ENCODE measurements at places on chromosomes 7 and 10.
A peak's percentile ranks its signal among the peaks of the same experiment; 100 is the strongest.

DNA sequence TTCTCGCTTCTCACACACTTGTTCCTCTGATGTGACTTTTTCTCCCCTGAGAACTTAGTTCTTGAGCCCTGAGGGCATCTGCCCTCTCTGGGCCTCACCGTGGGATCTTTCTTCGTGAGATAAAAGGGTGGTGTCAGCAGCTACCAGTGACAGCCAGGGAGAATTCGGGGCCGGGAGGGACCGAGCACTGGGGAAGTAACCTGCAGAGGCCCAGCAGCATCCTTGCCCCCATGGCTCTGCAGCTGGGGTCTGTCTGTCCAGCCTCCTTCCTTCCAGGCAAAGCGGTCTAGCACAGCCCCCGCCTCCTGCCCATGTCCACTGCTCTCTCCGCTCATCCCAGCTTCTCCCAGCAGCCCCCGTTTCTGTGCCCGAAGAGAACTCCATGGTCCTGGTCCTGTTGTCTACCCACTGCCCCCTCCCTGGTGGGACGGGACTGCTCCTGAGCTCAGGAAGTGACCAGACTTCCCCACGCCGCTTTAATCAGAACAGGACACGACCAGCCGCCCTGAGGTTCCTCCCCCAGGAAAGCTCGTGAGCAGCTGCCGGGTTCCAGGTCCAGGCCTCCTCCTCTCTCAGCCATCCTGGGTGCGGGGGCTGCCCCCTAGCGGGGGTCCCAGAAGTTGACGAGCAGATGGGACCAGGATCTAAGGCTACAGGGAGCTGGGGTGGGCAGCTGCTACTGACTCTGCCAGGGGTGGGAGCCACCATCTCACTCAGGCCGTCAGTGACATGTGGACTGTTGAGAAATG lies 187.5 kb downstream of the WDR37 start:
- no peak for DNase-seq

- no peak for DNase-seq
Observed at GRCh38 chr10:91415816-91416215, 5.7 kb downstream of the HECTD2 start.

DNA sequence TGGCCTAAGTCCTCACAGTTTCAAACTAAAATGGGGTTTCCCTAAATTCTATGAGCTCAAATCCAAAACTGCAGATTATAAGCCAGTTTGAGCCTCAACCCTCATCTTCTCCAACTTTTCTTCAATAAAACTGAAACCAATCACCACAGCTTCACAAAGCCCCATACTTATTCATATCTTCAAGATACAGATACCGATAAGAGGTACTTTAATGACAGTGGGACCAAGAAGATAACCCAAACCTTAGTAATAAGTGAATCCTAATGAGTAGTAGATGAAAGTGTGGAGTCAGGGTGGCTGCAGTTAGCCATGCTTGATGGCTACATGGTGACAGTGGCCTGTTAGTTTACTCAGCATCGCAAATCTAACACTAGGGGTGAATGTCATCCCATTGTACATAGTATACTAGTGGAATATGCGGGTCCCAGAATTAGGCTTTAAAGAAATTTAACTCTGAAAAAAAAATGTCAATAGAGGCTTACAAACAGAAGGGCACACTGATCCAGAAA lies 395.8 kb upstream of the PHF14 start:
- no peak for DNase-seq

GRCh38 chr7:148715027-148715426 lies 16.3 kb downstream of the CUL1 start:
- DNase-seq: peak; percentile 24

- DNase-seq: no peak
Observed at GRCh38 chr10:124345521-124345920, 73.2 kb downstream of the OAT start.

DNA sequence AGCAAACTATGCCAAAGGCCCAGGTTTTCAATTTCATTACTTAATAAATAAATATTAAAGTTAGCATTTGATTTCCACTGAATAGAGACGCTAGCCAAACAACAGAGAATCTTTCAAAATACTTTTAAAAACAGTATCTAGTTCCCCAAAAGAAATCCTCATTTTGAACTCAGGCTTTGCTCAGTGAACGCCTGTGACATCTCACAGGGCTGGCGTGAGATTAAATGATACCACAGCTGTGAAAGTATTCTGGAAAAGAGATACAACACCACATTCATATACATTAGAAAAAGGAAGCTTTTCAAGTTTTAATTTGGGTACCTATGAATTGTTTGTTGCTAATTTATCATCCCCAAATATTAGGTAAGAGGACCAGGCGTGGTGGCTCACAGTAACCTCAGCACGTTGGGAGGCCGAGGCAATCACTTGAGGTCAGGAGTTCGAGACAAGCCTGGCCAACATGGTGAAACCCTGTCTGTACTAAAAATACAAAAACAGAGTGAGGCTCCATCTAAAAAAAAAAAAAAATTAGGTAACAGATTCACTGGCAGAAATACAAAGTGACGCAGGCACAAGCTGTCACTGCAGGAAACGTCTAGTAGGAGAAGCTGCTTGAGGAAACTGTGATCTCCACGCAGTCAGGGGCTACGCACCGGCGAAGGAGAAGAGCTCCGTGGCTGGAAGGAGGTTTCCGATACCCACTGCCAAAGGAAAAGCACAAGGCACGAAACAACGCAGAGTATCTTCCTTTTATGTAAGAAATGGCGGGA lies 50.0 kb downstream of the AMZ1 start:
- no peak for DNase-seq

- DNase-seq: no peak
Observed at GRCh38 chr7:69334701-69335100, 263.6 kb upstream of the AUTS2 start.

DNA sequence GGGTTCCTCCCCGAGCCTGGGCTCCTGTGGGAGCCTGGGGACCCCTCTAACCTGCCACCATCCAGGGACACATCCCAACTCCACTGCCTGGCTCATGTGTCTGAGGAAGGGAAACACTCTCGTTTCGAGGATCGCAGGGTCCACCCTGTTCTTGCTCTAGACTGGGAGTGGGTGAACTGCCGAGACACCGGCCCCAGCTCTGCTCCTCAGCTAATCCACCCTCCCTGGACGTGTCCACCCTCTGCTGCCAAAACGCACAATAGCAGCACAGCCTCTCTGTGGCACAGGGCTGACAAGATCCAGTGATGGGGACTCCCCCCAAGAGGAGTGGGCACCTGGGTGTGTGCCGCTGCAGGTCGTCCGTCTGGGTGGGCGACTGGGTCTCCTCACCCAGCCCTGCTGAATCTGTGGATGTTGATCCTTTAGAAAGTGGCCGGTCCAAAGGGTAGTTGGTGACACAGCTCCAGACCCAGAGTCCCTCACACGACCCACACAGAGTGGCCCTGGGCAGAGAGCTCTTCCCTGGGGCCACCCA lies 65.2 kb upstream of the FAM20C start:
- DNase-seq: no peak

DNA sequence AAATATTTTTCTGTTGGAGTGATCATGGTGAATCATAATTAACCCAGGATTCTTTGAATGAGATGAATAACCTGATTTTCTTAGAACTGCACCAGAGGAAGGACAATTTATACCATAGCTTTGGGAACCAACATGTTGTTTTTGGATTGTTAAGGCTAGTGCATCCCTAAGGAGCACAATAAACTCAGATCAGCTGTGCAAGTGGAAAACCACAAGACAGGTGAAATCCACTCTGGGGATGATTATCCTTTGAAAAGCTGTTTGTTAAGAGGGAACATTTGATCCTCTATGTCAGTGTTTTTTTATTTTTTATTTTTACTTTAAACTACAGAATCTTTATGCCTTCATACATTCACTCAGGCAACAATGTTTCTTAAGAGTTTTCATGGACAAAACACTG lies 232.1 kb upstream of the PCLO start:
- DNase-seq: no peak

DNA sequence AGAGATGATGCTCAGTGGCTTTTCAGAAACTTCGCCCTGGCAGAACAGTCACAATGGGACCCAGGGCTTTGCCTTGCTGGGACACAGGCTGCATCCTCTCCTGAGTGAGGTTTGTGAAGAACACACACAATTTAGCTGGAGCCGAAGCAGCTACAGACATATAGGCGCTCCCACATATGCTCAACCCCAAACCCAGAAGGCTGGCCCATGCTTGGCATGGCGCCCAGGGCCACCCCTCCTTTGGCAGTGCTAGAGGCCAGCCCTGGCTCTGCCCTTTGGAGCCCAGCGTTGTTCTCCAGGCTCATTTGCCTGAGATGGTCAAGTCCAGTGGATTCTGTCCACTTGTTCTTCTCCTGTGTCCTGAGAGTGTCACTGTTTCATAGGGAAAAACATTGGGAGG lies 94.4 kb downstream of the WDFY4 start:
- DNase-seq: no peak

DNA sequence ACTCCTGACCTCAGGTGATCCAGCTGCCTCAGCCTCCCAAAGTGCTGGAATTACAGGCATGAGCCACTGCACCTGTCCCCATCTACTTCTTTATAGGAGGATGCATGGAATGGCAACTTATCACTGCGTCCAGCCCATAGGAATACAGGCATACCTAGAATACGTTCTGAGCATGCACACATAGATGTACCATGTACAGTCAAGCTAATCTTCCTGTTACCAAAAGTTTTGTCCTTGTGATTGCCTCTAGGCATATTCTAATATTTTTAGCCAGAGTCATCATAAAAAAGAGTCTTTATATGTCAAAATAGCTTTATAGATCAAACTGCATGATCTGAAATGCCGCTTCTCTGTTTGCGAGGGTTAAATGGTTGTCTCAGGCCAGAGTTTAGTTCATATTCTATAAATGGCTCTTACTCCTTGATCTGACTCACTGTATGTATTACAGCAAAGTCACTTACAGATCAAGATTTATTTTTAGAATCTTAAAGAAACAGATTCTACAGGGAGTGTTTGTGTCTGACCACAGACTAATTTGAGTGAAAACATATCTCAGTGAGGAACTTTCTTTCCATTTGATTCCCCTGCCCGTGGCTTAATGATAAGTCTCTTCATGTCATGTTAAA lies 210.9 kb downstream of the CREB5 start:
- peak; percentile 60 for DNase-seq

- no peak for DNase-seq
Observed at GRCh38 chr10:84158550-84158949, 15.1 kb upstream of the GPR15LG start.

DNA sequence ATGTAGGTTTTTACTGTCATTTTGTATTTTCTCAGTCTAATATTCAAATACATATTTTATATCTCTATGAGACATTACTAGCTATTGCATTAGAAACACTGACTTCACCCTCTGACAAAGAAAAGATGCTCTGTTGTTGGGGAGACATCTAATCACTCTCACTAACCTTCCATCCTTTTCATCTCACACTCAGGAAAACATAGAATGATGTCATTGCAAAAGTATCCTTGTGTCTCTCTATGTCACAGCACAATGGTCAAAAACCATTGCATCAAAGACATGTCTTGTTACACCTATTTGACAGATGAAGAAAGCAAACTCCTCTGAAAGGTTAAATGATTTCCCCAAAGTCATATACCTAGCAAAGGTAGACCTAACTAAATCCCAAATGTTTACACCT lies 231.3 kb upstream of the PTN start:
- DNase-seq: peak; percentile 44

- no peak for DNase-seq
Observed at GRCh38 chr7:116449950-116450349, 49.6 kb upstream of the CAV2 start.

- DNase-seq: no peak
Observed at GRCh38 chr7:127666602-127667001, 14.6 kb downstream of the SND1 start.

- DNase-seq: no peak
Observed at GRCh38 chr7:30175180-30175579, 40.4 kb downstream of the MTURN start.

GRCh38 chr7:16563281-16564022 lies 36.8 kb downstream of the LRRC72 start:
- peak; percentile 19 for DNase-seq

DNA sequence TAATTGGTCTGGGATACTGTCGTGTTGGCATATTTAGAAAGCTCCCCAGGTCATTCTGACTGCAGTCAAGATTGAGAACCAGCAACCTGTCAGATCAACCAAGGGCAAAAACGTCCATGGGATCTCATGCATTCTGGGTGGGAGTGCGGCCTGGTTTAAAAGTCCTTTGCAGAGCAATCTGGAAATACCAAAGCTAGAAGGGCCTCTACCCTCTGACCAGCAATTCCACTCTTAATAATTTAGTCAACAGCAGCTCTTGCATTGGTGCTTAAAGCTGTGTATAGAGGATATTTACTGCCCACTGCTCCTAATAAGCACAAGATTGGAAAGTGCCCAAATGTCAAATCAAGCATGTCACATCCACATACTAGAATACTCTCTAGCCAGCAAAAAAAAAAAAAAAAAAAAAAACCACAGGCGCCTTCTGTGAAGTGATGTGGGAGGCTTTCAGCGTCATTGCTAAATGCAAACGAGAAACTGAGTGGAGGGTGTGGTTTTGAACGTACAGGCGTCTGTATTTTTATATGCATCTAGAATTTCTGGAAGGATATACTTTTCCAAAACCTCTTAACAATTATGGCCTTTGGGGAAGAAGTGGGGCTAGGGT lies 44.8 kb upstream of the HSPA12A start:
- peak; percentile 11 for DNase-seq

DNA sequence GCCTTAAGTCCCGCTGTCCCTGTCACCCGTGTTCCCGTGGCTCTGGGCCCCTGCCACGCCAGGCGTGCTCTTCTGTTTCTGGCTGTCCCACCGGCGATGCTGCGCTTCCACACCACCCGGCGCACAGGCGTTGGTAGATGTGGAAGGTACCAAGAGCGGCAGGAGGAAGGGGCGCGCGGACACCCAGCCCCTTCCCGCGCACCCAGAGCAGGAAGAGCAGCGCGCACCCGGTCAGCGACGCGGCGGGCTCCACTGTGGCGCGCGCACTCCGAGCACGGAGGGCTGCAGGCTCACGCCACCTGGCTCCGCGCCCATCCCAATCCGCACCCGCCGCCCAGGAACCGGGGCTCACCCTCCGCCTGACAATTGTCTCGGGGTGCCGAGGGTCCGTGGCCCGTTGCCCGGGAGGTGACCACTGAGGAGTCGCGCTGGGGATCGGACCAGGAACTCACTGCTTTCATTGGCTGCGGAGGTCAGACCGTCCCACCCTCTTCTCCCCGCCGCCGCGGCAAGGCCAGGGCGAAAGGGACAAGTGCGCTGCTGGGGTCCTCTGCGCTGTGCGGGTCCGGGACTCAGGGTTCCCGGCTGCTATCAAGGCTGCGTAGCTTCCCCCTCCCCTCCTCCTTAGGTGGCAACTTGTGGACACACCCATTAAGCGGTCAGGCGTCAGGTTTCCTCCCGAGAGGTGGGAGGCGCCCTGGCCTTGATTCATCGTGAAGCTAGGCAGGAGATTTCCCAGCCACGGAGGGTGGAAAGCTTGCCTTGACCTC lies 121.6 kb upstream of the ZNF92 start:
- DNase-seq: peak; percentile 59

- peak; percentile 49 for DNase-seq
Observed at GRCh38 chr7:101411508-101411874, 48.8 kb downstream of the COL26A1 start.

Data from kidney tubule cell (primary cell).